BE2C (cell line): ENCODE measurements at places on chromosomes 7 and 10.

GRCh38 chr7:85196696-85197095, 9.8 kb upstream of the SEMA3D start:
- no peak for DNase-seq

GRCh38 chr7:26648554-26648953, 215.8 kb downstream of the SKAP2 start:
- no peak for DNase-seq

- DNase-seq: no peak
These were observed 23.7 kb upstream of the ELOVL3 start for GRCh38 chr10:102202386-102202785.

DNA sequence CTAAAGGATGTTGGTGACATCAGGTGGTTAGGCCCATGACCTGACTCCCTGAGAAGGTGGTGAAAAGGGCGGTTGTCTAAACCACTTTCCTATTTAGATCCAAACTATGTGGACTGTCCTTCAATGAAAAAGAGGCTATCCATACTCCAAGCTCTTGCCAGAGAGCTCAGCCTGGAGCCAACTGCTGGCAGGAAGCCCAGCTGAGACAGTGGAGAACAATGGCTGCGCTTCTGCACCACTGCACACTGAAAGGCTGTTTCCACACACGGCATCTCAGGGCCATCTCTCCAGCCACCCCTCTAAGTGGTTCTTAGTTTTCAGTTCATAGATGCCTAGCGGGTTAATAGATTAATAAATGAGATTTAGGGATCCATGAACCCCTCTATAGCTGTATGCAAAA, 488.8 kb upstream of the ZMIZ1 start:
- DNase-seq: peak; percentile 81

GRCh38 chr10:132296666-132297443, 10.9 kb downstream of the STK32C start:
- no peak for DNase-seq

- DNase-seq: no peak
These were observed 275.3 kb upstream of the MKLN1 start for GRCh38 chr7:131052285-131052904.

DNA sequence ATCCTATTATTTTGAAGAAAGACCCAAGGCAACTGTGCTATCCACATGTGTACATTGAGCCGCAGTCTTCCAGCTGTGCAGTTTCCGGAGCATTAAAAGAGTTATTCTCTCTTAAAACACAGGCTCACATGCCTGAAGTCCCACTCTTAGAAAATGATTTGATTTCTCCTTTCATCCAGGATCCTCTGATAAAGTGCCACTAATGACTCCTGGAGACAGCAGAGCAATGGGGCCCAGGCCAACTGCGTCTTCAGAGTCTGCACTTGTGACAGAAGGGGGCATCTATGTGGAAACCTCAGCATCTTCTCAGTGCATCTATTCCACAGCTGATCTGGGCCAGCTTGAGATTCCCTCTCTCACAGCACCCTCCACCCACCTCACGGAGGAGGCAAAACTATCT, 482.1 kb upstream of the AKR1E2 start:
- no peak for DNase-seq

DNA sequence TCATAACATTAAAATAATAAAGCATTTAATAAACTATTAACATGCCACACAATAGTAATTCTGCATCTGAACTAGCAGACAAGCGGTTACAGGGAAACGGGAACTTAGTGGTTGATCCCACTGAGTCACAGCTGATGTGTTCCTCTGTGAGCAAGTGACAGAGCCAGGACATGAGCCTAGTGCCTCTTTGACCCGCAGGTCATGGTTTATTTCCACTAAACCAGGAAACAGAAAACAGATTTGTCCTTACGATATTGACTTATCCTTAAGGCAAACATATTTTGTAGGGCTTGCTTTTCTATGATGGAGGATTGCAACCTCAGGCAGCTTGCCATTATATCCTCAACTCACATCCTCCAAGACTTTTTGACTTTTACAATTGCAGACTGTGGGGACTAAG, 987.3 kb downstream of the CCSER2 start:
- no peak for DNase-seq

- no peak for DNase-seq
These were observed 172.4 kb upstream of the NFE2L3 start for GRCh38 chr7:25979605-25980004.

GRCh38 chr10:93113042-93113441, 39.3 kb downstream of the CYP26A1 start:
- no peak for DNase-seq

- no peak for DNase-seq
These were observed 43.8 kb upstream of the PRKG1 start for GRCh38 chr10:51030480-51030879.

- DNase-seq: no peak
These were observed 607.7 kb upstream of the FOXK1 start for GRCh38 chr7:4074407-4074806.

- DNase-seq: no peak
These were observed 25.4 kb upstream of the INPP5F start for GRCh38 chr10:119700321-119700954.

DNA sequence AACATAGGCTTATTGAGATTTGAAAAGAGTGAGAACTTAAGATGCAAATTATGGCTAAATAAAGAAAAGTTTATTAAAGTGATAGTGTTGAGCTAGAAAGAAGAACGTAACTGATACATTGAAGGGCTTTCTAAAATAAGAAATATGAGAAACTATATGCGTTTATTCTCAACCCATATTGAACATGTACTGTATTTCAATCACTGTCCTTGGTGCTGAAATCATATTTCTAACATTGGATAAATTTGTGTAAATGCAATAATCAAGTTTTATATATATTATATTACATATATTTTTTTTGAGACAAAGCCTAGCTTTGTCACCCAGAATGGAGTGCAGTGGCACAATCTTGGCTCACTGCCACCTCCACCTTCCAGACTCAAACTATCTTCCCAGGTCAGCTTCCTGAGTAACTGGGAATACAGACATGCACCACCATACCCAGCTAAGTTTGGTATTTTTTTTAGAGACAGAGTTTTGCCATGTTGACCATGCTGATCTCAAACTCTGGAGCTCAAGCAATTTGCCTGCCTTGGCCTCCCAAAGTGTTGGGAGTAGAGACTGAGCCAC, 1065.8 kb downstream of the REEP3 start:
- no peak for DNase-seq

GRCh38 chr10:98320486-98321185, 52.6 kb upstream of the LOXL4 start:
- peak; percentile 73 for DNase-seq

DNA sequence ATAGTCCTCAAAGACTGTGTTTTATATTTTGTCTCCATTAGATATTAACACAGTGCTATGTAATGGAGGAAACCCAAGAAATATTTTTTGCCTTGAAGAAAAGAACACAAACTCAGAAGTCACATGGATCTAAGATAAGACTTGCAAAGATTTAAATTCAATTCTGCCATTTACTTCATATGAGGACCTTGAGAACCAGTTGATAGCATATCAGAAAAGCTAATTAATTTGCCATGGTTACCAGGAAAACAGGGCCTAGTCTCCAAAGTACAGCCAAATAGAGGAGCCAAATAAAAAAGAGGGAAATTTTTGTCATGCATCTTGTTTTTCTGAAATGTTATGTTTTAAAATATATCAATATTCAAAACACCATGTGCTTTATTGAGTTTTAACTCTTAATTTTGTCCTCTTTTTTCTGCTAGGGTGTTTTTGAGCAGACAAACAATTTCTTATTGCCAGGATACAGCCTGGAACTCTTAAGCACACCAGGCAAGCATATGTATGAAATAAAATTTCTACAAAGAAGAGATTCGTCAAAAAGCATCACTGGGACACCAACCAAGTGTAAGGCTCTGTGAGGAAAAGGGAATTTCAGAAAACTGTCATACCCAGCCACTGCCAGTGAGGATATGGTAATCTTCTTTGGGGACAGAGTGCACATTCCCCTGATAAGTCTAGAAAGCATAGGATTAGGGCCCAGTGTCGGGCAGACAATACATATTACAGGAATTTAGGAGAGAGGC, 10.6 kb upstream of the TOMM7 start:
- DNase-seq: no peak

GRCh38 chr10:82071231-82071630, 196.2 kb downstream of the NRG3 start:
- no peak for DNase-seq

GRCh38 chr7:133912916-133913697, 214.0 kb upstream of the LRGUK start:
- no peak for DNase-seq

DNA sequence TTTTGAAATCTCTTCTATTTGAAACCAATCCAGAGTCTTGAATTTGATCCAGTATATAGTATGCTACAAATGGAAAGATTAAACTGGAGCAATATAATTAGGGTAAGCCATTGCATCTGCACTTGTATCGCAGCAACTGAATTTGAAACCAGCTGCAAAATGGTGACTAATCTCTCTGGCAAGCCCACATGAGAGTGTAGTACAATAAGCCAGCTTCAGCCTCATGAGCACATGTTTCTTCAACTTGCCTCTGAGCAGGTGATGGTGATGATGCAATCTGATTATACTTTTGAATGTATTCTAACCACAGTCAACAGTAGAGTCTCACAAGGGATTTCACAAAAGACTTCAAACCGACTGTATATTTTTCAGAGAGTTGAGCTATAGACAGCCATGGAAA, 829 bp upstream of the RPA3 start:
- DNase-seq: peak; percentile 68

- no peak for DNase-seq
These were observed 177.4 kb downstream of the ARHGAP12 start for GRCh38 chr10:31751051-31751737.

GRCh38 chr10:85667638-85668233, 698.9 kb downstream of the GRID1 start:
- no peak for DNase-seq

- DNase-seq: no peak
These were observed 1.2 kb upstream of the WDFY4 start for GRCh38 chr10:48683424-48683823.

DNA sequence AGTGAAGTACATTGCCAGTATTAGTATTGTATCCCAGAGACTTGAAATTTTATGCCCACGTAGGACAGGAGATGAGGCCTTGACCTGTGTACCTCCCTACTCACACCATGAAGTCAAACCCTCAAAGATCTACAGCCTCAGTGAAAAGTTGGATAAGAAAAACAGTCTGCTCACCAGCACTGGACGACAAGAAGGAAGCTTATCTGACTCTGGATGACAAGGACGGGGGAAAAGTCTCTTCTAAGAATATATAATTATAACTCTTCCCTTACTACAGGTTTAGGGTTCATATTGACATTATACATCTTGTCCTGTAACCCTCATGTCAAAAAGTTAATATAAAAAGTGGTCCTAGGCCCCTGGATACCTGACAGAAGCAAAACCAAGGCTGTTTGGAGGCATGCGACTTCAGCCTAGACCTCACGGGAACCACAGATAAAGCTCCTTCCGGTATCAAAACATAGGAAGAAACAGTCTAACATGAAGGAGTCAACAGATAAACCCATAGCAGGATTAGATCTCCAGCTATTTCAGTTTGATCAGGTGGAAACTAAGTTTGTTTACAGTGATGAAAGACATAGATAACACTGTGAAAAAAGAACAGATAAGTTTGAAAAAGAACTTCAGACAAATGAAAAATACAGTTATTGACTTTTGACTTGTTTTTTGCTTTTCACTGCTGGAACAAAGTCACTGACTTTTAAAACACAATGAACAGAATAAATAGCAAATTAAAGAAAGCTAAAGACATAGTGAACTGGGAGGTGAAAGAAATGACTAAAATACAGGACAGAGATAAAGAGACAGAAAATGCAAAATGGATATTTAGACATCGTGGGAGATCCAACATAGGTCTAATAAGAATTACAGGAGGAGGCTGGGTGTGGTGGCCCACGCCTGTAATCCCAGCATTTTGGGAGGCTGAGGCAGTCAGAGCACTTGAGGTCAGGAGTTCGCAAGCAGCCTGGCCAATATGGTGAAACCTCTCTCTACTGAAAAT, 145.9 kb downstream of the PHTF2 start:
- DNase-seq: no peak

DNA sequence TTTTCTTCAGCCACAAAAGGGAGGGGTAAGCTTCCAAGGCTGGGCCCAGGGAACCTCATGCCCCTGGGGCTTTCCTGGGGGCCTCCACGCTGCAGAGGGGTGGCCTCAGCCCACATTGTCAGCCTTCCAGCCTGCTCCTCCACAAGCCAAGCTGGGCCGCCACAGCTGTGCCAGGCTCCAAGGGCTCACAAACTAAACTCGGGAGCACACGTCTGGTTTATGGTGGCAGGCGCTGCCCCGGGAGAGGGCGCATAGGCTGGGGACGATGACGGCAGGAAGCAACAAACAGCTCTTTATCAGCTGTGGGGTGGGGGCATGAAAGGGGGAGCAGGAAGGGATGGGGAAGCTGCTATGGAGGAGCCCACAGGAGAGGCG, 6.3 kb upstream of the CDH23 start:
- no peak for DNase-seq

- no peak for DNase-seq
These were observed 121.2 kb upstream of the ADARB2 start for GRCh38 chr10:1858547-1858946.

DNA sequence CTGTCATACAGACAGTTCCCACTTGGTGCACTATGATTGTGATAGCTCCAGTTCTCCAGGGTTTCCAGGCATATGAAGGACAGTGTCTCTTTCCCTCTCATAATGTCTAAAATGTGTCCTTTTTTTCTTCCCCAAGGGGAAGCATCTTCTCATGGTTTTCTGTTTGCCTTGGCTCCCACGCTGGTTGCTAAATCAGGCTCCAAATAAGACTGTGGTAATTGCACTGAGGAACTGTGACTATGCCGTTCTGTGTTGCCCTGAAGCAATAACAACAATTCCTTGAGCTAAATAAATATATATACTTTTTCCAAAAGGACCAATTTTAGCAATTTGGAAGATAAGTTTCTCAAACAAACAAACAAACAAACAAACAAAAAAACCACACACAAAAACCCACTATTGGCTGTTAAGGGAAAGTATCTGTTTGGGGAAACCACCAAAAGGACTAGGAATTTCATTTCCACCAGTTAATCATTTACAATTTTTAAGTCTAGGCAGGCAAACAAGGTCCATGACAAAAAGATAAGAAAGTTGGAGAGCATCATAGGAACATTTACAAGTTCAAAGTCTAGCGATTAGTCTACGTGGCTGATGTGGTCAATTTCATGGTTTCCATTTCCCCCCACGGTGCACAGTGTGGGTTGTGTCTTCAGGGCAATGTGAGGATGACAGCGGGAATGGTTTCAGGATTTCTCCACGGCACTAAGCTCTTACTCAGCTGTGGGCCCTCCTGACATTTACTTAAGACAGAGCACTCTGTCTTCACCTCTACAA, 62.4 kb downstream of the THNSL1 start:
- DNase-seq: no peak

DNA sequence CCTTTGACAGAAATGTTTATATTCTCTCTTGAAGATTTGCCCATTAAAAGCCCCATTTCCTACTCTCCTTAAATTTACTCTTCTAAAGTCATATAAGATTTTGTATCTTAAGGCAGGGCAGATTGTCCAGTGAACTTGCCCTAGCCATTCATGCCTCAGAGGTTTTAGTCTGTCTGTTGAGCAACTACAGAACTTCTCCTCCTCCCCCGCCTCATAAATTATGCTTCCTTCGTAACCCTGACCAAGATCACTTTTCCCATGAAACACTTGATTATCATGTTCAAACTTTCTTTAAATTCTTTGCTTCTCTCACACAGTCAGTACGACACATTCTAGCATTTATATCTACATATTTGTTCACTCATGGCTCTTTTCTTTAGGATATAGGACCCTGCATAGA, 621.3 kb downstream of the ANKRD7 start:
- no peak for DNase-seq

GRCh38 chr7:29043576-29043975, 85.4 kb upstream of the TRIL start:
- DNase-seq: no peak

GRCh38 chr7:102873470-102874165, 39.2 kb upstream of the LRRC17 start:
- DNase-seq: no peak
